ENCODE measurements at places on chromosomes 1 and 21.

DNA sequence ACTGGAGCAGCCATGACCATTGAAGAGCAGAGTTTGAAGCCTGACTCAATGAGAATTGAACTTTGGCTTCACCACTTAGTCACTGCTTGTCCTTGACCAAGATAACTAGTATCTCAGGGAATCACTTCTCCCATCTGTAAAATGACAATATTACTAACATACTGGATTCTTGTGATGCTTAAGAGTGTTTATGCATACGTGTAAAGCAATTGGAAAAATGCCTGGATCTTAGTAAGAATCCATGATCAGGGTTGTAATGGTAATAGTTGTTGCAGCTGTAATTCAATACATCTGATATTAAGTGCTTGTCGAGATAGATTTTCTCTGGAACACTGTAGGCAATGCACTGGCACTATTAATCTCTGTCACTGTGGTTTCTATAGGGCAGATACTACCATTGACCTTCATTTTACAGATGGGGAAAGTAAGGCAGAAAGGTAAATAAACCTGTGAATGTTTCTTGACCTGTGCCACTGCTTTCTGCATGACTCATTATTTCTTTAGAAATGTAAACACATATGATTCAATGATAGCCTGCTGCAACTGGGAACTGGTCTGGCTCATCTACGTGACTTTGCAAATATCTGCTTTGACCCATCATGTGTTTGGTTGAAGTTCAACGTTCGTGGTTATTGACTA is 662.5 kb downstream of the PLA2G4A start:
- no peak for DNase-seq

- no peak for DNase-seq
Observed at GRCh38 chr1:180778782-180779398, 133.8 kb upstream of the KIAA1614 start.

- no peak for DNase-seq
Observed at GRCh38 chr1:237126180-237126579, 84.2 kb downstream of the RYR2 start.

DNA sequence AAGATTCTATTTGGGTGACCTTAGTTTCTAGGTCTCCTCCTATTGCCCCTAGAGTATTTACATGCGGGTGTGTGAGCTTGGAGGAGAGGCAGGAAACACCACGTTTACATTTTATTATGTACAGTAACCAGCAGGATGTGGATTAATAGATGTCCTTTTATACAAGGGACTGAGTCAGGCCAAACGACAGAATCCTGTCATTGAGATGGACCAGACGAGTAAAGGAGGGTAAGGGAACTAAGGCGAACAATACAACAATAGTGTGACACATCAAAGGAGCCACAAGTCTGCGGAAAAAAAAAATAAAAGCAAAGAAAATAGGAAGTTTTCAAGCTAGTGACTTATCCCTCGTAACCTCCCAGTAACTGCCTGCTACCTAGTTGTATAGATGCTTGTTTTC is 151.1 kb downstream of the GABPA start:
- DNase-seq = no peak

DNA sequence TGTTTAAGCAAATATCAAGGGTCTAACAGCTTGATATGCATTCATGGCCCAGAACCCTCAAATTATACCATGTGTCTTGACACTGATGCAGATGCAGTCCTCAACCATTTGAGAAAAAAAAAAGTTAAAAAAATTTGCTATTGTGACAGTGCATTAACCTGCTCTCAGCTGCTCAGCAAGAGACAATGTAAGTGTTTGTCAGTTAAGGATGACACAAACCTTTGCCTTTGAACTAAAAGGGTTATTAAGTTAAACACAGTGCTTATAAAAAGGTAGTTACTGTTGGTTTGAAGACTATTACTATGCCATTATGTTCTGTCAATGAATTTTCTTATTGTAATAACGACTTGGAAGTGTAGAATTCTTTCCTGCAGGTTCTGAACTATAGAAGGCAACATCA is 655.6 kb upstream of the NEGR1 start:
- DNase-seq = no peak

DNA sequence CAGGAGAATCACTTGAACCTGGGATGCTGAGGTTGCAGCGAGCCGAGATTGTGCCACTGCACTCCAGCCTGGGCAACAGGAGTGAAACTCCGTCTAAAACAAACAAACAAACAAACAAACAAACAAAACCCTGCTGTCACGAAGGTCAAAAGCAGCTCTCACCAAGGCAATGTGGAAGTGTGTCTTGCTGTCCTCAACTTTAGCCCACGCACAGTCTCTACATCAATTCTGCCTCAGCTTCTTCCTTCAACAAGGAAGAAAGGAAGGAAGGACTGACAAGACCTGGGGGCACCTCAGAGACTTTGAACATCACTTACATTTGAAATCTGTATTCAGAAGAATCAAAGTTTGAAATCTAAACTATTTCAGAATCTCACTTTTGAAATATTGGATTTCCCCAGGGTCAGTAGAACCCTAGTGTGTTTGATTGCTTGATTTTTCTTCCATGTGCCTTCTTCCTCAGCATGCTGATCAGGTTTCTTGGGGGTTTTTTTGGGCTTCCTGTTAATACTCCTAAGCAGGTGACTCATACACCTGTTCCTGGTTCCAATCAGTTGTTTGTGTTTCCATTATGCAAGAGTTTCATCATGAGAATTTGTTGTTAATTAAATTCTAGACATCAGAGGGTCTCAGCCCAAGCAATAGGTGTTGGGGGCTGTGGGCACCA is 6.5 kb upstream of the CSTB start:
- no peak for DNase-seq

DNA sequence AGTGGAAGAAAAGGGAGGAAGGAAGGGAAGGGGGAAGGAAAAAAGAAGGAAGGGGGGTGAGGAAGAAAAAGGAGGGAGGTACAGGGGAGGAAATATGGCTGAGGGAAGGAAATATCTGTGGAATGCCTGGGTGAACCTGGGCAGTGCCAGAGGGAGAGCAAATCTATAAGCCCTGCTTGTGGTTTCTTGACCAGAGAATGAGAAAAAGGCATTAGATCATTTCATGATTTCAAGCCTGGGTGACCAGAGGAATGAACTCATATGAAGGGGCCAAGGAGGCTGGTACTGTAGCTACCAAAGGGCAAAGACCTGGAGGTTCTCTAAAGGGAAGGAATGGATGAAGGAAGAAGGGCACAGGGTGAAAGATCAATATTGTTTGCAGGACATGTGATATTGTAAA is 31.4 kb downstream of the GNG12 start:
- DNase-seq = no peak

All from NCI-H446 (cell line).